ENCODE measurements at places on chromosomes 1 and 21. TPM values are rescaled to one million over a fixed set of nuclear protein-coding genes. Genes with fewer than 3 reads are reported as not detected.
A peak's percentile ranks its signal among the peaks of the same experiment; 100 is the strongest.

Gene ATG4C
- total RNA-seq: 9.4 TPM

Gene PDE4B
- total RNA-seq: 12.0 TPM

Gene CASZ1
- 58.2 TPM for total RNA-seq

Gene FABP3
- 5,086 TPM for total RNA-seq

- DNase-seq: no peak
Observed at GRCh38 chr1:106534612-106535011, 521.9 kb upstream of the PRMT6 start.

- DNase-seq: no peak
Observed at GRCh38 chr1:167881069-167881468, 32.9 kb downstream of the ADCY10 start.

- DNase-seq: peak; percentile 33
Observed at GRCh38 chr1:205528446-205528886, 24.0 kb downstream of the CDK18 start.

- DNase-seq: no peak
Observed at GRCh38 chr1:181855380-181855779, 206.1 kb downstream of the ZNF648 start.
